ENCODE measurements at places on chromosomes 7 and 10. TPM values are rescaled to one million over a fixed set of nuclear protein-coding genes. Genes with fewer than 3 reads are reported as not detected.
A peak's percentile ranks its signal among the peaks of the same experiment; 100 is the strongest.

The MASTL gene
- 8.4 TPM for total RNA-seq

GRCh38 chr7:112271162-112271561 is 64.7 kb downstream of the ZNF277 start:
- DNase-seq: no peak

- no peak for DNase-seq
Measured at GRCh38 chr10:26890956-26891355, 30.2 kb upstream of the ABI1 start.

DNA sequence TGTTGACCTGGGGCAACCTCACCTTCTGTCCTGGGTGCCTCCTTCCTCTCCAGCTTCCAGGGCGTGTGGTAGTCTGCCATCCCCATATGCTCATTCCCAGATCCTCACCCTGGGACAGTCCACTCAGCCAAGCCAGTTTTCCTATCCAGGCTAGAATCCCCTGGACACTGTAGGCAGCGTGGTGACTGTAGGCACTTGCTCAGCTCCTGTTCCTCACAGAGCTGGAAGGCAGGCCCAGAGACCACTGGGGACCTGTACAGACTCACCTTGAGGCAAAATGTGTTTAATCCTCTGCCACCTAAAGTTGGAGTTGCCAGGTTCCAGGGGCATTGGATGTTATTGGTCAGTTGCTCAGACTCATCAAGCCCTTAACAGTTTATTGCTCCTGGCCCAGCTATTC is 2.4 kb upstream of the GRID1 start:
- peak; percentile 2 for DNase-seq

DNA sequence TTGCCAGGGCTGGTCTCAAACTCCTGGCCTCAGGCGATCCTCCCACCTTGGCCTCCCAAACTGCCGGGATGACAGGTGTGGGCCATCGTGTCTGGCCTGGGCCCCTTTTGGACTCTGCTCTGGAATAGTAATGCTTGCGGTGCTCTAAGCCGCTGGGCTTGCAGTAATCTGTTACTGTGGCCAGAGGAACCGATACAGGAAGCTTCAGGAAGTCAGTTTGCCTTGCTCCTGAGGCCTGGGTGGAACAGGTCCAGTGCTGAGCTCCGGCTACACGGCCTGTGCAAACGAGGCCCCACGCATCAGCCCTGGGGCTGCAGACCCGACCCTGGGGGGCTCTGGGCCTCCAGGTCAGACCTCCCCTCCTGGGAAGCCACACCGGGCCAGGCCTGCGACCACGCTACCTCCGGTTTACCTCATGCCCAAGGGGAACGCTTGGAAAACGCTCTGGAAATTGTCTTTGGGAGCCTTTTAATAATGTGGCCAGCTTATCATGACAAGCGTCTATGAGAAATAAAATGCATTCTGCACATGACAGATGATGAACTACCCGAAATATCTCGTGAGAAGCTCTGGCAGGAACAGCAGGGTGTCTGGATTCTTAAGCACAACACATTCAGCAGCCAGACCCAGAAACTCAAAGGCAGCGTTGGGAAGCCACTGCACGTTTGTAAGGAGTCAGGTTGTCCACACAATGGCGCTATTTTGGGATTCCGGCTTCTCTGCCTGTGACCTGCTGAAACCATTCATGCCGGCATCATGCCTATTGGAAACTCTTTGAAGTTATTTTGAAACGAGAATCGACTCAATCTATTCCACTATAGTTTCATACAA is 10.1 kb upstream of the ADAP1 start:
- peak; percentile 60 for DNase-seq

GRCh38 chr7:34991938-34992840 is 45.1 kb downstream of the DPY19L1 start:
- peak; percentile 70 for DNase-seq

GRCh38 chr7:29297194-29297890 is 102.8 kb downstream of the CHN2 start:
- no peak for DNase-seq

The SLC26A5 gene
- 0.22 TPM for total RNA-seq

- no peak for DNase-seq
Measured at GRCh38 chr7:33750177-33750576, 155.2 kb upstream of the BMPER start.

GRCh38 chr10:124345521-124345920 is 73.2 kb downstream of the OAT start:
- DNase-seq: no peak

GRCh38 chr7:81791568-81792518 is 22.0 kb upstream of the HGF start:
- no peak for DNase-seq

DNA sequence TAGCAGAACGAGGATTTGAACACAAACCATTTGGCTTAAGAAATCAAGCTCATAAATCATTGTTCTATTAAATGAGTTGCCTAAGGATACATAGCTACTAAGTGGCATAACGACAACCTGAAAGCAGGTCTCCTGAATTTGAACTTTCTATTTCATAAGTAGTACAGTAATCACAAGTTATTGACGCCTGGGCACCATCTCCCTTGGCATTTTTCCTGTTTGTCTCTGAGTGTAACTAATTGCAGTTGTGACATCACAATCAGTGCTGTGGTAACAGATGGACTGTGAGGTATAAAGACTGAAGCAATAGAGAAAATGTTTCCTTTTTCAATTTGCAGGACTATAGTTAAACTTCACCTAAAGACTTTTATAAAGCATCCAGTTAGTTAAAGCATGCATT is 6.4 kb upstream of the CSTF2T start:
- DNase-seq: no peak

The WASHC2C gene
- 97.0 TPM for total RNA-seq

The CLCN1 gene
- total RNA-seq: not detected

The BLOC1S2 gene
- total RNA-seq: 17.2 TPM

The CDNF gene
- total RNA-seq: 2.0 TPM

GRCh38 chr10:52359441-52359840 is 45.4 kb downstream of the DKK1 start:
- no peak for DNase-seq

DNA sequence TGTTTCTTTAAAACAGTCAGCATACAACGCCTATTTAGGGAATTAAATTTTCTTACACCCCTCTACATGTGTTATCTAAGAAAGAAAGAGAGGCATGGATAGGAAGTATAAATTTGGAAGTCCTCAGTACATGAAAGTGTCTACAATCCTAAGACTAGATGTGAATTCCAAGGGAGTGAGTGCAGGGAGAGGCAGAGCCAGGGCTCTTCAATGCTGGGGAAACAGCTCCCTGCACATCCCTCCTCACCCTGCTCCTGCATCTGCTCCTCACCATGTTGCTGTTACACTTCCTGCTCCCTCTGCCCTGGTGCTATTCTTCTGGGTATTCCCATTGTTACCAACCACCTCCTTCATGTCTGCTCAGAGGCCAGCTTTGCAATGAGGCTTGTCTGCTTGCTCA is 229.1 kb upstream of the AKR1E2 start:
- no peak for DNase-seq

The AKR1B15 gene
- total RNA-seq: 7.8 TPM

The ERVW-1 gene
- not detected for total RNA-seq

GRCh38 chr7:82029236-82029913 is 259.5 kb upstream of the HGF start:
- DNase-seq: no peak

DNA sequence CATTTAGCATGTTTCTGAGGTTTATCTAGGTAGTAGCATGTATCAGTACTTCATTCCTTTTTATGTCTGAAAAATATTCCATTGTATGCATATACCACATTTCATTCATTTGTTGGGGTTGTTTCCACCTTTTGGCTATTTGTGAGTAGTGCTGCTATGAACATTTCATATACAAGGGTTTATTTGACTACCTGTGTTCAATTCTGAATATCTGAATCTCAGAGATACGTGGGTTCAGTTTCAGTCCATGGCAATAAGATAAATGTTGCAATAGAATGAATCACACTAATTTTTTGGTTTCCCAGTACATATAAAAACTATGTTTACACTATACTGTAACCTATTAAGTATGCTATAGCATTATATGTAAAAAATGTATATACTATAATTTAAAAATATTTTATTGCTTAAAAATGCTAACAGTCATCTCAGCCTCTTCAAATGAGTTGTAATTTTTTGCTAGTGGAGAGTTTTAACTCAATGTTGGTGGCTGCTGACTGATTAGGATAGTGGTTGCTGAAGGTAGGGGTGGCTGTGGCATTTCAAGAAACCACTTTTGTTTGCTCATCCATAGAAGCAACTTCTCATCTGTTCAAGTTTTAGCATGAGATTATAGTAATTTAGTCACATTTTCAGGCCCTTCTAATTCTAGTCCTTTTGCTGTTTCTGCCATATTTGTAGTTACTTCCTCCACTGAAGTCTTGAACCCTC is 13.9 kb downstream of the PLEKHA1 start:
- DNase-seq: no peak

DNA sequence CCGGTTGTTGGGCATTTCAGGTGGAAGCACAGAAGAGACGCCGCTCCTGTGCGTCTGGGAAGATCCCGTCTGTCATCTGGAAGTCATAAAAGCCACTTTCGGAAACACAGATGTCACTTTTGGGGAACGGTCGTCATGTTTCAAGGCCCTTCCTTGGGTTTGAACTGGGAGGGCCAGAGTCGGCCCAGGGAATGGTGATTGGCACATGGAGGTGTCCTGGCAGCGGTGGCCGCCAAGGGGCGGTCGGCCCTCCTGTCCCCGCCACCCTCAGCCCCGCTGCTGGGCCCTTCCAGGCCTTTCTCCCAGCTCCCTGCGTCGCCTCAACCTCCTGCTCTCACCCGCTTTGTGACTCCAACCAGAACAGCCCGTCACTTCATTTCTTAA is 115.2 kb upstream of the SFMBT2 start:
- DNase-seq: no peak

GRCh38 chr7:135745703-135746312 is 2.8 kb downstream of the FAM180A start:
- peak; percentile 42 for DNase-seq

The CCAR1 gene
- 62.8 TPM for total RNA-seq

The JAZF1 gene
- 2.8 TPM for total RNA-seq

GRCh38 chr7:70635633-70636032 is 496.3 kb upstream of the GALNT17 start:
- DNase-seq: no peak

DNA sequence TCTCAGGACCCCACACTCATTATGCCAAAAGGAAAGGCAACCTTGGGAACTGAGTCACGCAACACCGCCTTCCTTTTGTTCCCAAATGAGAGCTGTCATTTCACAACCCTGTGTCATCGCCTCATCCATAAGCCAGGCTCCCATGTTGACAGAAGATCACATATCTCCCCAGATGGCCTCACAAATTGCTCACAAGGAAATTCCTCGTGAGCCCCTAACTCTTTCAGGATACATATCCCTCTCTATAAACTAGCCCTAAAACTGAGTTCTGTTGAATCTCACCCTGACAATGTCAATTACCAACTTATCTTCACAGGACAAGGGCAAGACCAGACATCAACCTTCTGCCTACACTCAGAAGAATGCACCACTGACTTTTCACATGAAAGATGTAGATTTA is 22.6 kb downstream of the CCDC3 start:
- no peak for DNase-seq

- no peak for DNase-seq
Measured at GRCh38 chr10:50807851-50808776, 68.4 kb downstream of the ASAH2B start.

Data from left colon (tissue), 2 donors.